H4 (cell line): ENCODE measurements at places on chromosomes 5 and 9.

- DNase-seq = no peak
Observed at GRCh38 chr9:115671963-115672305, 481.7 kb upstream of the PAPPA start.

- DNase-seq = no peak
Observed at GRCh38 chr5:32029261-32029660, 144.9 kb downstream of the GOLPH3 start.

GRCh38 chr9:128540634-128541360 is 11.6 kb upstream of the SPTAN1 start:
- DNase-seq = no peak

DNA sequence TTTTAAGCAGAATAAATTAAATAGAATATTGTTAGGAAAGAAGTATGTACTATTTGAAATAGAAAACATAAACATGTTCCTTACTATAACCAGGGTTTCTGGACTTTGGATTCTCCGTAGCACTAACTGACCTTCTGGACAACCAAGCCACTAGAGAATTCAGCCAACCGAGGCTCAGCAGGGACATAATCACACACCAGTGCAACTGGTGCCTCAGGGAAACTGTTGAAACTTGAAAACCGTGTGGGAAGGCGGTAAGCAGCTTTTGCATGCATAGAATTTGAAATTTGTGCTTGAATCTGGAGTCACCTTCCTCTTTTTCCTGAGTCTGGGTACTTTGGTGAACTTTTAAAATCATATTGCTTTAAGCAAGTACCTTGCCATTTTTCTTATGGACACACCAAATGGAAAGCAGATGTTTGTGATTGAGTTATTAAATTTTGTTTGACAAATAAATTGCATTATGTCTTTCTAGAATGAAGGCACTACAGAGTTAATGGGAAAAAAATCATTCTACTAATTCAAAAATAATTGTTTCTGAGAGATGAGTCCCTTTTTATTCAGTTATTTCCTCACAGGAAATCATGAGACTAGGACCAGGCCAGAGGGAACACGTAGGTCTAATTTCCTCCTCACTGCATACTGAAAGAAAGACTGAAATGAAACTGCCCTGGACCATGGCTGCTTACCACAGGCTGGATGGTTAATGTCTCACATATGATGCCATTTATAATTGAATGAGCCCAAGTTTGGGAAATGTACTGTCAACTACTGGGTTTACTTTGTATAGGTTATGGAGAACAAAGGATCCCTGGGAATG is 20.6 kb upstream of the SCAMP1 start:
- no peak for DNase-seq

GRCh38 chr5:177547736-177548135 is 6.6 kb downstream of the FAM193B start:
- DNase-seq = no peak

- DNase-seq = no peak
Observed at GRCh38 chr5:76733049-76733417, 17.1 kb downstream of the F2R start.
